Activated CD4-positive, alpha-beta T cell treated with anti-CD3 and anti-CD28 coated beads, Interleukin-2, amount 10 ng/mL, durations not matched to agents 7 days and 5 days (primary cell): ENCODE measurements at places on chromosomes 2 and 18. TPM values are rescaled to one million over a fixed set of nuclear protein-coding genes. Genes with fewer than 3 reads are reported as not detected.

OSR1 gene
- total RNA-seq = not detected

NR4A2 gene
- total RNA-seq = 1.7 TPM

FBLN7 gene
- 8.3 TPM for total RNA-seq

PDE11A gene
- total RNA-seq = not detected

AKAIN1 gene
- total RNA-seq = not detected

PAX8 gene
- 0.69 TPM for total RNA-seq

CFAP65 gene
- not detected for total RNA-seq

DSEL gene
- 0.10 TPM for total RNA-seq

OBSL1 gene
- not detected for total RNA-seq

HS1BP3 gene
- total RNA-seq = 14.1 TPM

GALNT3 gene
- total RNA-seq = 9.9 TPM

PLGLB1 gene
- 4.7 TPM for total RNA-seq

C2orf80 gene
- total RNA-seq = not detected

CAPN14 gene
- total RNA-seq = 0.12 TPM

TMBIM1 gene
- total RNA-seq = 101 TPM

ITGA4 gene
- 163 TPM for total RNA-seq

DNA sequence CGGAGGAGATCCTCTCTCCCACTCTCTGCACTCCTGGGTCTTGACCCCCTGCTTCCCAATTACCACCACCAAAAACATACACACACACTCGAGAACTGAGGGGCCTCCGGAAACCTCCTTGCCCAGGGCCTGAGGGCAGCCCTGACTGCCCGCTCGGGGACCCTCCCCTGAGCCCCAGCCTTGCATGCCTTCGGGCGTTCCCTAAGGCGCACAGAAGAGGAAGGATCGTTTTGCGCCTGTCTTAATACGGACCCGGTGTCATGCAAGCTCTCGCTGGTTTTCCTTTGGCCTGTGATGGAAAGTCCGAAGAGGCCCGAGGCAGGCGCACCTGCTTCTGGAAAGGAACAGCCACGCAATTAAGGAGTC lies 19.8 kb downstream of the POU3F3 start:
- H3K27me3 ChIP-seq = peaks cover 71% of the 10 kb centered on the region
- no peak overlapping the region for H3K27ac ChIP-seq

DNA sequence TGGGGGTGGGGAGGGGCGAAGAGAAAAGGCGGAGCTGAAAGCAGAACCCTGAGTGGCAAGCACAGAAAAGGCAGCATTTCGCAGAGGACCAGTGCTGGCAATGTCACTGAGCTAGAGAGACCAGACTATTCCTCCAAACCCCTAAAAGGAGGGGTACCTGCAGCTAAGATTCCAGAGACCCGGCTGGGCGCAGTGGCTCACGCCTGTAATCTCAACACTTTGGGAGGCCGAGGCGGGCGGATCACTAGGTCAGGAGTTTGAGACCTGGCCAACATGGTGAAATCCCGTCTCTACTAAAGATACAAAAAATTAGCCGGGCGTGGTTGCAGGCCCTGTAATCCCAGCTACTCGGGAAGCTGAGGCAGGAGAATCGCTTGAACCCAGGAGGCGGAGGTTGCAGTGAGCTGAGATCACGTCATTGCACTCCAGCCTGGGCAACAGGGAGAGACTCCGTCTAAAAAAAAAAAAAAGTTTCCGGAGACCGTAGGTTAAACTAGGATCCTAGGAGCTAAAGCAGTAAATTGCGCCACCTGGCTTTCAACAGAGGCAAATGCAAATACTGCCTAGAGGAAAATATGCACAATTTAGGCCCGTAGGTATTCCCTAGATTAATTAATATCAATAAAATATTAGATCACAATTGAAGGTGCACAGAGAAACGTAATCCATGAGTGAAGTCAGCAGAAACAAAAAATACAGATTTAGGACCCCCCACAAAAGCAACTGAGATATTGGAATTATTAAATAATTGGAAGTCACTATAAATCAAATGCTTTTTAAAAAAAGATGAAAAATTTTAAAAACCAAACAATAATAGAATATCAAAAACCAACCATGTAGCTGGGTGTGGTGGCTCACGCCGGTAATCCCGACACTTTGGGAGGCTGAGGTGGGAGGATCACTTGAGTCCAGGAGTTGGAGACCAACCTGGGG lies 4.9 kb downstream of the UCN start:
- DNase-seq = peak; percentile 71
- peak overlapping the region; percentile 54 for H3K27ac ChIP-seq
- no peaks in the 10 kb centered on the region for H3K36me3 ChIP-seq

GRCh38 chr18:48663931-48664847 lies 125.4 kb downstream of the CTIF start:
- peak; percentile 60 for DNase-seq
- H3K36me3 ChIP-seq = no peaks in the 10 kb centered on the region
- H3K27me3 ChIP-seq = no peaks in the 10 kb centered on the region
- no peak overlapping the region for H3K27ac ChIP-seq

- H3K36me3 ChIP-seq = peaks cover 3% of the 10 kb centered on the region
- H3K4me1 ChIP-seq = peaks cover 22% of the 10 kb centered on the region
- peak within 1 kb of the TSS; percentile 42 for H3K4me3 ChIP-seq
- H3K27ac ChIP-seq = no peak within 1 kb of the TSS
- peaks cover 65% of the 10 kb centered on the region for H3K27me3 ChIP-seq
- no peak for DNase-seq
Measured at GRCh38 chr2:182866461-182867406, at the start of gene FRZB. Gene FRZB, minus strand, starts transcription at chr2:182866637. Its CDS starts 85 bp downstream, at chr2:182866552.

GRCh38 chr18:41613003-41613609 lies 341.9 kb upstream of the PIK3C3 start:
- no peaks in the 10 kb centered on the region for H3K27me3 ChIP-seq
- no peak for DNase-seq
- H3K4me3 ChIP-seq = no peak overlapping the region
- H3K36me3 ChIP-seq = no peaks in the 10 kb centered on the region

DNA sequence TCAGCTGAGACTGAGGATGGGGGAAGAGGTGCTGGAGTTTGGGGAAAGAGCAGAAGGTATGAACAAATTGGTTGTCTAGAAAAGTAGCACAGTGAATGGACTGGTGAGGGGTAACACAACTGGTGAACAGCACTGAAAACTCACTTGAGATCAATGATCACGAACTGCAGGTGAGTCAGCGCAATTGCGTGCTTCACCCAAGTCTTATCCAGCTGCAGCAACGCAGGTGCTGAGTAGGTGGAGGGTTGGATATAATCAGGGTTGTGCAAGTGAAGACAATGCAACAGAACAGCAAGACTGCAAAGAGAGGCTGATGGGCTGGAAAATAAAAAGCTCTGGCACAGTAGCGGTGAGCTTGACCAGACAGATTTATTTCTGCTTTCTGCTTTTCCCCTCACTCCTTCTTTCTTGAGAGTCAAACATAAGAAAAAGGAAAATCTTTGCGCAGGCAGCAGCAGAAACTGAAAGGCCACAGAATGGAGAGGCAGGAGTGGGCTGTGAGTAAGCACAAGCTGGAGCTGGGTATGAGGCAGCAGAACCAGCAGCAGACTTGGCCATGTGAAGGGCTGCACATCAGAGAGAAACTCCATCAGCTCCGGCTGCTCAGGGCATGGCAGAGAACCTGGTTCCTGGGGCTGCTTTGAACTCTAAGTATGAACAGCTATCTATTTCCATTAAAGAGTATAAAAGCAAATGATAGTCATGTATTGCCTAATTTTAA lies 99.4 kb upstream of the ARL5A start:
- H3K4me1 ChIP-seq = no peaks in the 10 kb centered on the region
- H3K36me3 ChIP-seq = no peaks in the 10 kb centered on the region
- no peak for DNase-seq
- H3K4me3 ChIP-seq = no peak overlapping the region
- peaks cover 31% of the 10 kb centered on the region for H3K27me3 ChIP-seq

DNA sequence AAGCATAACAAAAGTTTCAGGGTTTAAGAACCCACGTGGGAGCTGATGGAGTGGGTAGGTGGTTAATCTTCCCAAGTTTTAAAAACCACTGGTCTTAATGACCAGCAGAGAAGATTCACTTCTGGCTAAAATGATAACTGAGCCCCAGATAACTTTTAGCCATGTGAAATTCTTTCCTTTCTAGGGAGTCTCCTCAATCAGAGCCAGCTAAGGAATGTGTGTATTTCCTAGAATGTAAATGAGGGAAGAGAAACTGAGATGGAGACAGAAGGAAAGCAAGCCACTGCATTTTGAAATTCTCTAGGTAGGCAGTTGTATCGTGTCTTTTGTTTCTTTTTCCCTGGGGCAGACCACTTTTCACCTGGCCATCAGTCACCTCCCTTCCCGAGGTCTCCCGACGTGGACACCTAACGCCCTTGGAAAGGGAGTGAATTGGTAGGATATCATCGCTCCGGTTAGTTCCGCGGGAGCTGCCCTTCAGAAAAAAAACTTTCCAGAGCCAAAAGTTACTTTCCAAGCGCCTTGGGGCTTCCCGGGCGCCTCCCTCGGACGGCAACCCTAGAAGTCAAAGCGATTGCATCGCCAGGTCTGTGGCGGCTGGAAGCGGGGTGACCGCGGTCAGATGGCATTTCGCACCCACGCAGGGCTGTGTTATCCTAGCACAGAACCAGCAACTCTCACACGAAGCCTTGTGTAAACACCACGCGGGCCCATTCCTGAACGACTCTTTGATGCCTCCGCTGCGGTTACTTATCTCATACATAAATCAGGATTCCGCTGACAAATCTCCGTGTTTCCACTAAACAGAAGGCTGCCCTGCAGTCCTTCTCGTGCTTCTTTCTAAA lies 1.3 kb downstream of the COLEC12 start:
- no peak overlapping the region for H3K4me3 ChIP-seq
- H3K27me3 ChIP-seq = peaks cover 51% of the 10 kb centered on the region
- no peak for DNase-seq
- no peak overlapping the region for H3K27ac ChIP-seq

- no peaks in the 10 kb centered on the region for H3K36me3 ChIP-seq
- no peak overlapping the region for H3K27ac ChIP-seq
- H3K4me3 ChIP-seq = no peak overlapping the region
- peaks cover 2% of the 10 kb centered on the region for H3K4me1 ChIP-seq
Measured at GRCh38 chr2:129923265-129924091, 56.0 kb upstream of the RAB6C start.

- peaks cover 70% of the 10 kb centered on the region for H3K36me3 ChIP-seq
- H3K4me3 ChIP-seq = no peak overlapping the region
- peaks cover 4% of the 10 kb centered on the region for H3K4me1 ChIP-seq
- no peaks in the 10 kb centered on the region for H3K27me3 ChIP-seq
- no peak for DNase-seq
Measured at GRCh38 chr2:69521747-69522146, 84.5 kb upstream of the NFU1 start.

GRCh38 chr2:205721057-205721449 lies 38.8 kb downstream of the NRP2 start:
- H3K27me3 ChIP-seq = no peaks in the 10 kb centered on the region
- H3K4me1 ChIP-seq = peaks cover 4% of the 10 kb centered on the region
- no peak overlapping the region for H3K4me3 ChIP-seq
- H3K36me3 ChIP-seq = no peaks in the 10 kb centered on the region
- DNase-seq = no peak
